Stimulated activated CD4-positive, alpha-beta T cell treated with anti-CD3 and anti-CD28 coated beads, Interleukin-15, amount 100 ng/mL, for 24 hours (primary cell): ENCODE measurements at places on chromosomes 7 and 10.

- no peak for DNase-seq
Observed at GRCh38 chr10:100534726-100535125, 1.0 kb upstream of the HIF1AN start.

GRCh38 chr7:94397722-94398121 lies 3.0 kb downstream of the COL1A2 start:
- no peak for DNase-seq

DNA sequence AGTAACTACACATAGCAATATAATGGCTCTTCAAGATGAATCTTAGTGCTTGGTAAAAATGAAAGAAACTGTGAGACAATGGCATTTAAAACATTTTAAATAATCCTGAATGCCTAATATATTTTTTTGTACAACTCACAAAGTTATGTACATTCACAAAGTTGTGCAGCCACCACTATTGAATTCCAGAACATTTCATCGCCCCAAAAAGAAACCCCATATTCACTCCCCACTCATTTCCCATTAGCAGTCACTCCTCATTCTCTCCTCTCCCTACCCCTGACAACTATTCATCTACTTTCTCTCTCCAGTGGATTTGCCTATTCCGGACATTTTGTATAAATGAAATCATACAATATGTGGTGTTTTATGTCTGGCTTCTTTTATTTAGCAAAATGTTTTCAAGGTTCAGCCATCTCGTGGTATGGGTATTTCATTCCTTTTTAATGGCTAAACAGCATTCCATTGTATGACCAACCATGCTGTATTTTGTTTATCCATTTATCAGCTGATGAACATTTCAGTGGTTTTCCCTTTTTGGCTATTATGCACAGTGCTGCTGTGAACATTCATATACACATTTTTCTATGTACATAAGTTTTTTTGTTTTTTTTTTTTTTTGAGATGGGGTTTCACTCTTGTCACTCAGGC lies 34.7 kb downstream of the ENTPD7 start:
- DNase-seq: no peak

- peak; percentile 43 for DNase-seq
Observed at GRCh38 chr10:131920151-131920550, 19.3 kb downstream of the PPP2R2D start.

GRCh38 chr10:58322835-58323209 lies 12.0 kb upstream of the UBE2D1 start:
- no peak for DNase-seq

GRCh38 chr10:113594652-113595051 lies 41.8 kb downstream of the HABP2 start:
- no peak for DNase-seq

GRCh38 chr7:41655426-41655825 lies 47.5 kb downstream of the INHBA start:
- DNase-seq: no peak

DNA sequence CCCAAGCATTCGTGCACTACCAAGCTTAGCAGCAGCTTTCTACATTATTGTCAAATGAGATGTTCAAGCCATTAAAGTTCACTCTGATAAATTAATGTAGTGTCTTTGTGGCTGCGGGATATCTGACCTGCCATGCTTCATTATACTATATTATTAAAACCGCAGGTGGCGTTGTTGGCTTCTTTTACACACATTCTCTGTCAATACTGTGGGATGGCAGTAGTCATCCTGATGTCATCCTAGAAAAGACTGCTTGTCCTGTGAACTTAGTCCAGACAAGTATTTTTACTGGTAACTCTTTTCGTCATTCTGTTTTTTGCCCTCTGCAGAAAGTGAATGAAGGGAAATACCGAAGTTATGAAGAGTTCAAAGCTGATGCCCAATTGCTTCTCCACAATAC lies 103.9 kb downstream of the ZMYND11 start:
- no peak for DNase-seq
